ENCODE measurements at places on chromosomes 11 and 22.

- no peak for DNase-seq
Observed at GRCh38 chr11:81004576-81004975, 1563.7 kb upstream of the TENM4 start.

- DNase-seq, result no peak
Observed at GRCh38 chr22:50443197-50443596, 31.6 kb downstream of the SBF1 start.

DNA sequence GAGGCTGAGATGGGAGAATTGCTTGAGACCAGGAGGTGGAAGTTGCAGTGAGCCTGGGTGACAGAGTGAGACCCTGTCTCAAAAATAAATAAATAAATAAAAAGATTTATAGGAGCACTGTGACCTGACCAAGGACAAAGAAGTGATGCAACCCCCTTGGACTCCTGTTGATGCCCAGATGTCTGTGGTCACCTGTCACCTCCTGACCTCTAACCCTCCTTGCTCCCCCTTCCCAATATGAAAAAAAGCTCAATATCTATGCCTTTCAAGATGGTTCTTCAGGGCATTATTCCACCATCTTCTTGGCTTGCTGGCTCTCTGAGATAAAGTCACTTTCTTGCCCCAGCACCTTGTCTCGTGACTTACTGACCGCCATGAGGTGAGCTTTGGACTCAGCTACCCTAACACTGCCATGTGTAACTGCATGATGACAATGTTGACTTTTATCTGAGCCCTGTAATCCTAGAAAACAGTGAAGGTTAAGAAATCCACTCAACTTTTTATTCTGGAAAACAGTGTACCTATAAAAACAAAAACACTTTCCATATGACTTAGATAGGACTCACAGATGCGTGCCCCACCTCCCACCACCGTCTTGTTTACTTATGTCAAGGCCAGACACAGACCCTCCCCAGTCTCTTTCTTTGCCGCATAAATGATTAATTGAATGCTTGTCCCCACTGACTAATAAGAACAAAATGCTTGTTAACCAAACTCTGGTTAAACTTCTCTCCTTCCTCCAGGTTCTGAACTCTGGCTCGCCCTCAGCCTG is 360.5 kb downstream of the BUD13 start:
- no peak for DNase-seq

DNA sequence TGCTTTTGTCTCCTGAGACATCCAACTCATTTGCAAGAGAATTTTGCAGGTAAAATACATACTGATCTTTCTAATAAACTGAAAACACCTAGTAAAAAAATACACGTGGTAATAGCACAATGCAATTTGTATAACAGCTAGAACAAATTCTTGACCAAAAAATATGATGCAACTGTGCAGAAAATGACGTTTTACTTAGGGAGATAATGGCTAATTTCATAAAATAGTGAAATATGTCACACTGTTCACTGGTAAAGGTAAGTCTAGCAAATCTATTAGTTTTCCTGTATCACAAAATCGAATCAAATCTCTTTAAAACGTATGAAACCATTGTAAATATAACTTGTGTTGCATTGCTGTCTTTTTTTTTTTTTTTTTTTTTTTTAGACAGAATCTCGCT is 130.0 kb downstream of the VPREB1 start:
- no peak for DNase-seq

Measured in CD14-positive monocyte (primary cell).